ENCODE measurements at places on chromosomes 4 and X.

DNA sequence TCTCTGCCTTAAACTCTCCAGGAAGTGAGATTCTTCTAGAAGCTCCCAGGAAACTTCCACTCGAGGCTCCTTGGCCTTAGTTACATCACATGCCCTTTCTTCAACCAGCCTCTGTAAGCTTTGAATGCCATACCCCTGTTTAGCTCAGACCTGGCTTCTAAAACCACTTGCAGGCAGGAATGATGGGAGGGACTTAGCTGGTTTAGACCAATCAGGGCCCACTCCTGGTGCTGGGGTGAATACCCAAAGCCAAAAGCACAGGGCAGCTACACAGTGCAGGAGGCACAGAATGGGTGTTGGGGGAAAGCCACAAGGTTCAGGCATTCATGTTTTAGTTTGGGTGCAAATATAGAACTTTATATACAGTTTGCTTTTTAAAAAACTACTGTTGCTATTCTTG is 296.2 kb downstream of the FRMPD4 start:
- DNase-seq, result no peak

GRCh38 chr4:184320631-184321030 is 103.0 kb upstream of the ENPP6 start:
- DNase-seq, result no peak

DNA sequence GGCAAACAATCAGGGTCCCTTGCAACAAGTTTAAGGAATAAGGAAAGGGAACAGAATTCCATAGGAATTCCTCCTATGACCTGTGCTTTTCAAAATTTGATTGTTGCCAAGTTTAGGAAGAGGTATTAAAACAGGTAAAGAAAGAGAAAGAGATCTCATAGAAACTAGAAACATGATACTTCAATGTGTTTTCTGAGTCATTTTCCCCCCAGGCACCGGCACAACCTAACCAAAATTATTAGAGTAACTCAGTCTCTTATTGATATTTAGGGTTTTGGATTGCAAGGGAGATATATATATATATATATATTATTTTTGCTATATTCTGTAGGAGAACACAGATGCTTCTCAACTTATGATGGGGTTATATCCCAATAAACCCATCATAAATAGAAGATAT is 278.0 kb upstream of the DKK2 start:
- DNase-seq, result no peak

DNA sequence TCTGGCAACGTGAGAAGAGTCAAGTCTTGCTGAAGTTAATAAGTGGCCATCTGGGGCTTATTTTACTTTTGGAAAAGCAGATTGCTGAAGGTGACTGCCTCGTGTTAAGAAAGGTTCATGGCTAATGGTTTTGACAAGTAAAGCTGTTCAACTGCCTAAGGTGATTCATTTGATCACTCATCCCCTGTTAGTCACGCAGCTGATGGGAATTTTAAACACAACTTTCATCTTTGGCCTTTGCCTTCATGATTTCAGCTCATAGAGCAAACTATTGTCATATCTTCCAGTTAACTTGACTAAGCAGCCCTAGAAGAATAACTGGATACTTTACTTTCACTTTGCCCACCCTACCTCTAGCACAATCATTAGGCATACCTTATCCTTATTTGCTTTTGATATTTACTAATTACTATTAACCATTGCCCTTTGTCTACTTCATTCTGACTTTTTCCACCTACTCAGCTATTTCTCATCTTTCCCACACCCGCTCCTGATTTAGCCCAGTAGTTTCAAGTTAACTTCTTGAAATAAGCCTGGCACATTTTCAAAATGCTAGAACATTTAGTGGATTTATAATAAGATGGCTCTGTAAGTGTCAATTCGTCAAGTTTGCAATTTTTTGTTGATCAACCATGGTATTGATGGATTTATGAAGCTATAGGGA is 170.6 kb upstream of the S100G start:
- no peak for DNase-seq

GRCh38 chrX:11789809-11790208 is 31.8 kb downstream of the MSL3 start:
- DNase-seq, result no peak

GRCh38 chr4:129278868-129279267 is 182.9 kb downstream of the C4orf33 start:
- peak; percentile 23 for DNase-seq

DNA sequence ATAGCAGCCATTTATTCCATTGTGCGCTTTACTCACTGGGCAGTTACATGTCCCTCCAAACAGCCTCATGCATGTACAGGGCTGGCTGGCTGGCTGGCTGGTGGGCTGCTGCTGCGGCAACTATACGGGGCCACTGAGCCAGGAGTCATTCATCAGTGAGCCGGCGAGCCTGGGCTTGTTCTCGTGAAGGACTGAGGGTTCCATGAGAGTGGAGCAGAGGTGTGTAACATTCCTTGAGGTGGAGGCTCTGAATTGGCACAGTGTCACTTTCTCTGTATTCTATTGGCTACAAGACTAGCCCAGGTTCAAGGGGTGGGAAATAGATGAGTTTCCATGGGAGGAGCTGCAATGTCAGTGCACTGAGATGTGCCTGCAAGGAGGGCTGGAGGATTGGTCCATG is 89.1 kb downstream of the ARHGAP10 start:
- no peak for DNase-seq

DNA sequence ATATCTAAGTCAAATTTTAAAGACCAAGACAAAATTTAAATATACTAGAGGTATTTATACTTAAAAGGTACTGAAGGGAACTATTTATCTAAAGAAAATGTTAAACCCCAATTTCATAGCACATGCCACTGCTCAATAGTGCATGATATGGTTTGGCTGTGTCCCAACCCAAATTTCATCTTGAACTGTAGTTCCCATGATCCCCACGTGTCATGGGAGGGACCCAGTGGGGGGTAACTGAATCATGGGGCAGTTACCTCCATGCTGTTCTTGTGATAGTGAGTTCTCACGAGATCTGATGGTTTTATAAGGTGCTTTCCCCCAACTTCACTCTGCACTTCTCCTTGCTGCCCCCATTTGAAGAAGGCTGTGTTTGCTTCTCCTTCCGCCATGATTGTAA is 32.3 kb downstream of the MAML3 start:
- DNase-seq, result no peak

GRCh38 chr4:140019619-140020347 is 134.2 kb downstream of the MAML3 start:
- DNase-seq, result no peak

DNA sequence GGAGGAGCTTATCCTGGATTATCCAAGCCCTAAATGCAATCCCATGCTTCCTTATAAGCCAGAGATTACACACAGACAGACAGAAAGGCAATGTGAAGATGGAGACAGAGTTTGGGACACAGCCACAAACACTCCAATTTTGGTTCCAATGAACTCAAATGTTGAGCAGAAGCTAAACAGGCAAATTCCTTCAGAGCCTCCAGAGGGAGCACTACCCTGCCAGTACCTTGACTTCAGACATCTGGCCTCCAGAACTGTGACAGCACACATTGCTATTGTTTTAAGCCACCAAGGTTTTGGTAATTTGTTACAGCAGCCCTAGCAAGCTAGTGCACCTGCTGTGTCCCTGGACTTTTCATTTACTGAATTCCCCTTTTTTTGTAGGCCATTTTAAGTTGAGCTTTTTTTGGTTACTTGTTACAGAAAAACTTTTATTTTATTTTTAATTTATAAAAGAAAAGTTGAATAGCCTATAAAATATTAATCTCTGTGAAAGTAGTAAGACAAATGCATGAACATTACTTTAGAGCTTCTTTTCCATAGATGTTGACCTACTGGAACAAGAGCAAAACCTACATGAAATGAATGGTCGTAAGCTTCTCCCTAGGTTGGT is 33.4 kb upstream of the SRD5A3 start:
- DNase-seq, result no peak

DNA sequence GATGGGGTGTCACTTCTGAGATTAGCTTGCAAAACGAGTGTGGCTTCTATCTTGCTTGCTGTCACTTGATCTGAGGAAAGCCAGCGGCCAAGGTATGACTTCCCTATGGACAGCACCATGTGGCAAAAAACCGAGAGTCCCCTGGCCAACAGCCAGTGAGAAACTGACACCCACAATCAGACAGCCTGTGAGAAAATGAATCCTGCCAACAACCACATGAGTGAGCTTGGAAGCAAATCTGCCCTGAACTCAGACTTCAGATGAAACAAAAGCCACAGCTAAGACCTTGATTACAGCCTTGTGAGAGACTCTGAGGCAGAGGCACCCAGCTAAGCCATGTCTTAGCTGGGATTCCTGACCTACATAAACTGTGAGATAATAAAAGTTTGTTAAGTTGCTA is 45.5 kb downstream of the PPP1R2C start:
- no peak for DNase-seq

DNA sequence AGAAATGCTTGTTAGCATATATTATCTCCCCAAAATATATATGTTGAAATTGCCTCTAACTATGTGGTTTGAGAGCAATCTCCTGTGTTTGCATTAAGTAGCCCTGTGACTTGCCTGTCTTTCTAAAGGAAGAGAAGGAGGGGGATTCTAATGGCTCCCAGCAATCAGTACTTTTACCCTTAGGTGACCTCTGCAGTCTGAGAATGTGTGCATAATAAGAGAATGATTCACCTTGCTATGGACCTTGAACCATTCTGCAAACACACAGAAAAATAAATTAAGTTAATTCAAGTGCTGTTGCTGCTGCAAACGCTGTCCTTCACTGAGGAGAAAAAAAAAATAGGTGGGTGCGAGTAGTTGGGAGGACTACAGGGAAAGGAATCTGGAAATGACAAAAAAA is 322.2 kb downstream of the IQCM start:
- no peak for DNase-seq

- no peak for DNase-seq
Observed at GRCh38 chr4:19725130-19725529, 526.6 kb upstream of the SLIT2 start.

- no peak for DNase-seq
Observed at GRCh38 chrX:77779695-77780094, 6.3 kb downstream of the ATRX start.

DNA sequence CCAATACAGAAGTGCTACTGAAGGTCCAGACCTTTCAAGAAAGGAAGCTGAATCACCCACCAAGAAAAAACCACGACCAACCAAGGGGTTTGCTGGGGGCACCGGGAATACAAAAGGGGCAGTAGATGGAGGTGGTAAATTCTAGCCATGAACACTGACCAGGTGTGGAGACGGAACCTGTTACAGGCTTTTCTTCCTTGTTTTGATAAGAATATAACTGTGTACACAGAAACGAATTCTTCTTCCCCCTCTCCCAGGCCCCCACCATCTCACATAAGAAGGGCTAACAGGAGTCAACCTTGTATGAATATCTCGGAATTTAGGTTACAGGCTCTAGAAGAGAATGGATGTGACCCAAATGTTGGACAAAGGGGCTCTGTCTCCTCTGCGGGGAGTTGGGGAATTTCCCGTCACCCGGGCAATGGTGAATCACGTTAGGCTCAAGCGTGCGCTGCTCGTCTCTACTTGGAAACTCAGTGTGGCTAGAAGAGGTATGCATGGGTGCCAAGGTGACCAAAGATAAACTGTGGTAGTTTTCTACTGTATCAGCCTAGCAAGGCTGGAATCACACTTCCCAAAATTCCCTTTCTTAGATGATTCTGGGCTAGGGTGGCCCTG is 87.0 kb downstream of the AFAP1 start:
- DNase-seq, result no peak

DNA sequence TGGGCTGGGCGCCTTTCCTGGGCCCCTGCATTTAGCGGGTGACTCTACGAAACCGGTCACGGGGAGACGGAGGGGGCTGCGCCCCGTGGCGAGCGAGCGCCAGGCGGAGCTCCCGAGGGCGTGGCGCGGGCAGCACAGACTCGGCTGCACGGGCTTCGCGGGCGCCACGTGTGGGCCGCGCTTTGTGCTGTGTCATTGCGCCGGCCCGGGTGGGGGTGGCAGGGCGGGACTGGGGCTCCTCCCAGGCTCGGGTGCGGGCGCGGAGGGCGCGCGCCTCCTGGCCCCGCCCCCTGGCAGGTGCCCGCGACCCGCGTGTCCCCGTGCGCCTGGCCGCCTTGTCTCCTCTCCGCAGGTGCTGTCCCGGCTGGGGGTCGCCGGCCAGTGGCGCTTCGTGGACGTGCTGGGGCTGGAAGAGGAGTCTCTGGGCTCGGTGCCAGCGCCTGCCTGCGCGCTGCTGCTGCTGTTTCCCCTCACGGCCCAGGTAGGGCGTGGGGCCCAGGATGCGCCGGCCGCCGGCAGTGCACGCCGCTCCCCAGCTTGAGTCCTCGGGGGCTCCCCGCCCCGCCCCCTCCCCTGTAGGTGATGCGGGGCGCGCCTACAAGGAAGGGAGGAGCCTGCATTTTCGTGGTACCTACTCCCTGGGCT is 651 bp downstream of the UCHL1 start:
- DNase-seq, result peak; percentile 55

DNA sequence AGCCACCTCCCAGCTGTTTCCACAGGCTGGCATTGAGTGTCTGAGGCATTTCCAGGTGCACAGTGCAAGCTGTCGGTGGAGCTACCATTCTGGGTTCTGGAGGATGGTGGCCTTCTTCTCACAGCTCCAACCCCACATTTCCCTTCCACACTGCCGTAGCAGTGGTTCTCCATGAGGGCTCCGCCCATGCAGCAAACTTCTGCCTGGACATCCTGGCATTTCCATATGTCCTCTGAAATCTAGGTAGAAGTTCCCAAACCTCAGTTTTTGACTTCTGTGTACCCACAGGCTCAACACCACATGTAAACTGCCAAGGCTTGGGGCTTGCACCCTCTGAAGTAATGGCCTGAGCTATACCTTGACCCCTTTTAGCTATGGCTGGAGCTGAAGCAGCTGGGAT is 10.3 kb upstream of the FRMPD4 start:
- no peak for DNase-seq

- DNase-seq, result no peak
Observed at GRCh38 chrX:133250184-133251100, 32.3 kb upstream of the TFDP3 start.

GRCh38 chr4:15681067-15681371 is 608 bp upstream of the FAM200B start:
- DNase-seq, result no peak

GRCh38 chrX:7083468-7084396 is 63.8 kb upstream of the STS start:
- DNase-seq, result no peak

DNA sequence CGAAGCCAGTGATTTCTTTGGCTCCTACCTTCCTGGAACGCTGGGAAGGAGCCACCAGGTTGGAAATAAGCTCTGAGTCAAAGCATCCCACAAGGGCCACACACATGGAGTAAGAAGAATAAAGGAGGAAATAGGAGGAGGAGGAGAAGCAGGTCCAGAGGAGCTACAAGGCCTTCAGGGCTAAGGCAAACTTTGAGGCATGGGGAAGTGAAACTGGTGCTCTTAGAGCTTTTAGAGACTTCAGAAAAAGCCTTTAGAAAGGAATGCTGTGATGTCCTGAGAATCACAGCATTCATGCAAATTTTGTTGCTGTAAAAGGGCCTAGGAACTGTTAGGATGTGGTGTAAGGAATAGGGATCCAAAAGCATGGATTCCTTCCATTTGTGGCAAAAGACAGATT is 135.9 kb upstream of the ARHGEF9 start:
- DNase-seq, result no peak

Measured in NCI-H2081 treated with DMSO at 0.1 percent for 48 hours (cell line).